Activated B cell treated with CpG ODN at 0.5 μM for 24 hours (primary cell): ENCODE measurements at places on chromosomes 5 and 9.
A peak's percentile ranks its signal among the peaks of the same experiment; 100 is the strongest.

GRCh38 chr5:171770153-171770552 lies 15.5 kb upstream of the SMIM23 start:
- no peak overlapping the region for H3K4me3 ChIP-seq
- no peak for DNase-seq
- H3K4me1 ChIP-seq, result no peaks in the 10 kb centered on the region
- H3K27me3 ChIP-seq, result peaks cover 10% of the 10 kb centered on the region
- no peaks in the 10 kb centered on the region for H3K36me3 ChIP-seq

DNA sequence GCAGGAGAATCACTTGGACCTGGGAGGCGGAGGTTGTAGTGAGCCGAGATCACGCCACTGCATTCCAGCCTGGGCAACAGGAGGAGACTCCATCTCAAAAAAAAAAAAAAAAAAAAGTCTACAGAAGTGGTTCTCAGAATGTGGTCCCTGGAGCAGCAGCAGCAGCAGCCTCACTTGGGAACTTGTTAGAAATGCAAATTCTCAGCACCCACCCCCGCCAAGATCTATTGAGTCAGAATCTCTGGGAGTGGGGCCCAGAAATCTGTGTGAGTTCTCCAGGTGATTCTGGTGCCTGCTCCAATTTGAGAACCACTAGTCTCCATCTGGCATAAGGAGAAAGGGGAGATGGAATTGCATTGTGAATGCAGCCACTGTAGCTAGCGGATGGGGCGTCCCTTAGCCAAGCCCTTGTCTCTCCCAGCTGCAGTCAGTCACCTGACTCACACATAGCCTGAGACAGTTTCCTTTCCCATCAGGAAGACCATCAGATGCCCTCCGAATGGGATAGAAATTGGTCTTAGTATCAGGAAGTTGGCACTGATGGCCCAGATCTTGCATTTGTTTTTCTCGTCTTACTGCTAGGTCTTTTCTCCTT lies 12.2 kb upstream of the PTCH1 start:
- H3K4me1 ChIP-seq, result no peaks in the 10 kb centered on the region
- no peak overlapping the region for H3K27ac ChIP-seq
- H3K36me3 ChIP-seq, result no peaks in the 10 kb centered on the region
- H3K27me3 ChIP-seq, result peaks cover 40% of the 10 kb centered on the region

DNA sequence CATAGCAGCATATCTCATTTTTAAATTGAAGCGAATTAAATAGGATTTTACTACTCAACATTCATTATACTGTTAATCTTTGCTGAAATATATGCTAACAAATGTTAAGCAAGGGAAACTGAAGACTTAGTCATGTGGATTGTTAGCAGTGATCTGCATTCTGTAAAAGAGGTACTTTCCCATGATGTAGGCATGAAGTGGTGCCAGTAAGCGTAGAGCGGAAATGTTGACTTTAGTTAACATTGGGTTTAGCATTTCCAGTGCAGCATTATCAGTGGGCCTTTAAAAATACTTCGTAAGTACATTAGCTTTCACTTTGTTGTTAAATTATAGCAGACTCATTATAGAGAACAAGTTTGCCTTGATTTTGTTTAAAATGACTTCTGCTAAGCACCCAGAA lies 130.3 kb downstream of the CDC42SE2 start:
- H3K27ac ChIP-seq, result peak overlapping the region; percentile 88
- DNase-seq, result no peak
- H3K4me3 ChIP-seq, result peak overlapping the region; percentile 73

- peaks cover 25% of the 10 kb centered on the region for H3K36me3 ChIP-seq
- DNase-seq, result no peak
- H3K27ac ChIP-seq, result no peak overlapping the region
These were observed 94.8 kb downstream of the AOPEP start for GRCh38 chr9:94821098-94821887.

- no peaks in the 10 kb centered on the region for H3K27me3 ChIP-seq
- no peak for DNase-seq
- H3K4me3 ChIP-seq, result no peak overlapping the region
- peaks cover 65% of the 10 kb centered on the region for H3K36me3 ChIP-seq
- H3K4me1 ChIP-seq, result peaks cover 3% of the 10 kb centered on the region
These were observed 21.9 kb upstream of the DHFR start for GRCh38 chr5:80676706-80677105.

- H3K27me3 ChIP-seq, result peaks cover 2% of the 10 kb centered on the region
- H3K36me3 ChIP-seq, result no peaks in the 10 kb centered on the region
- H3K4me3 ChIP-seq, result no peak overlapping the region
- H3K4me1 ChIP-seq, result no peaks in the 10 kb centered on the region
- DNase-seq, result no peak
- H3K27ac ChIP-seq, result no peak overlapping the region
These were observed 197.8 kb downstream of the PCSK1 start for GRCh38 chr5:96235008-96235910.

DNA sequence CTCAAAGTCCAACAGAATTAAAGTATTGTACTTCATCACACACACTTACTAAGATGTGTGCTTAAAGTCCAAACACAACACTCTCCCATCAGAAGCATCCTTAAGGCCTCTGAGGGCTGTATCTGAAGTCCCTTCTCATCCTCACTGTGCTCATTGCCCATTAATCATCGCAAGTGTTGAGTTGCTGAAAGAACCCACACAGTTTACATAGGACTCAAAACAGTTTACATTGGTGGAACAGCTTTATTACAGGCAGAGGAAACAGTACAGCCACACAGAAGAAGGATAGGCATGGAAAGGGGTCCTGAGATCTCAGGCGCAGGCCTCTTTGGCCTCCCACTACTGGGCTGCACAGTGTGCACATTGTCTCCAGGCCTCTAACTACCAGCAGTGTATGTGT lies 113.4 kb downstream of the CMYA5 start:
- H3K36me3 ChIP-seq, result no peaks in the 10 kb centered on the region
- H3K4me1 ChIP-seq, result peaks cover 18% of the 10 kb centered on the region
- H3K27ac ChIP-seq, result no peak overlapping the region
- no peak for DNase-seq

- H3K27me3 ChIP-seq, result no peaks in the 10 kb centered on the region
- H3K4me1 ChIP-seq, result no peaks in the 10 kb centered on the region
- H3K36me3 ChIP-seq, result no peaks in the 10 kb centered on the region
- no peak overlapping the region for H3K27ac ChIP-seq
- DNase-seq, result no peak
These were observed 311.3 kb downstream of the ASTN2 start for GRCh38 chr9:117103438-117104110.

GRCh38 chr5:158921441-158922262 lies 178.1 kb downstream of the EBF1 start:
- H3K27me3 ChIP-seq, result no peaks in the 10 kb centered on the region
- H3K4me1 ChIP-seq, result peaks cover 75% of the 10 kb centered on the region
- peaks cover 52% of the 10 kb centered on the region for H3K36me3 ChIP-seq
- H3K27ac ChIP-seq, result peak overlapping the region; percentile 31
- H3K4me3 ChIP-seq, result no peak overlapping the region
- DNase-seq, result no peak

DNA sequence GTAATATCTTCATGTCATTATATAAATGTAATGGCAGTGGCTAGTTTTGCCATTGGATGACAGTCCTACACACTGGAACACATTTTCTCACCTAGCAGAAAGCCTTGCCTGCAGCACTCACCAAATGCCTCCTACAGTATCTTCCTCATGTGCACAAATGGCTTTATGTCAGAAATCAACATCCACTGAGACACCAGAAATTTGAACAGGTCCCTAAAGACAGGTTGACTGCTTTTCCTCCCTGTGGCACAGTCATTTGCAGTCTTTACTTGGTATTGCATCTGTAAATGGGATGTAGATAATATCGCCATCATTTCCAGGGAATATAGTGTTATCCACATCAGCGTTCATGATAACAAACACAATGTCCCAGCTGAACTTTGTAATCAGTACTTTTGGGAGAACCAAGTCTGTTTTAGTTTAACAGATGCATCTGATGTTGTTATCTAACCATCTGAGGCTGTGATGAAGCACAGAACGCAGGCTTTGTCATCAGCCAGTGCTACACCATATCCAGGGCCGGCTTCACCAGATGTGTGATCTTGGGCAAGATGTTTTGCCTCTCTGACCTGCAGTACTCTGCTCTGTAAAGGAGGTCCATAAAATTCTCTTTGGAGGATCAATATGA lies 83.9 kb upstream of the TAS2R1 start:
- no peaks in the 10 kb centered on the region for H3K4me1 ChIP-seq
- H3K27me3 ChIP-seq, result no peaks in the 10 kb centered on the region
- no peak overlapping the region for H3K4me3 ChIP-seq
- H3K36me3 ChIP-seq, result no peaks in the 10 kb centered on the region
- no peak overlapping the region for H3K27ac ChIP-seq
- no peak for DNase-seq

DNA sequence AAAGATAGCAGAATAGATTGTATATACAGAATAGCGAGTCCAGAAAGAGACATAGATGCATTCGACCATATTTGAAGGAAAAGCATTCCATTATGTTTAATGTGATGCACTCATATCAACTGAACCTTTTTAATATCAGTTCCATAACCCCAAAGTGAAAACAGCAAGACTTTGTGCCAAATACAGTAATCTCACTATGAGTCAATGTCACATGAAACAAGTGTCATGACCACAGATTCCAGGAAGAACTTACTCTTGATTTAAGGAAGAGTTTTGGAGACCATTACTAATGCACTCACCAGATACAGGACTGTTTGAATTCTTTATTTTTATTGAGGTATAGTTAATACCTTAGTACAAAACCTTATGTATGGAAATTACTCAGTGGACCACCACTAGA lies 220.5 kb downstream of the SH3GL2 start:
- H3K4me1 ChIP-seq, result no peaks in the 10 kb centered on the region
- no peaks in the 10 kb centered on the region for H3K36me3 ChIP-seq
- no peak overlapping the region for H3K27ac ChIP-seq
- H3K4me3 ChIP-seq, result no peak overlapping the region
- H3K27me3 ChIP-seq, result no peaks in the 10 kb centered on the region

GRCh38 chr9:129898185-129898584 lies 62.9 kb downstream of the USP20 start:
- H3K4me3 ChIP-seq, result no peak overlapping the region
- peak overlapping the region; percentile 42 for H3K27ac ChIP-seq
- H3K27me3 ChIP-seq, result no peaks in the 10 kb centered on the region

- H3K27me3 ChIP-seq, result no peaks in the 10 kb centered on the region
- H3K27ac ChIP-seq, result peak overlapping the region; percentile 81
- peaks cover 22% of the 10 kb centered on the region for H3K4me1 ChIP-seq
These were observed 938.5 kb upstream of the ACO1 start for GRCh38 chr9:31445960-31446359.

DNA sequence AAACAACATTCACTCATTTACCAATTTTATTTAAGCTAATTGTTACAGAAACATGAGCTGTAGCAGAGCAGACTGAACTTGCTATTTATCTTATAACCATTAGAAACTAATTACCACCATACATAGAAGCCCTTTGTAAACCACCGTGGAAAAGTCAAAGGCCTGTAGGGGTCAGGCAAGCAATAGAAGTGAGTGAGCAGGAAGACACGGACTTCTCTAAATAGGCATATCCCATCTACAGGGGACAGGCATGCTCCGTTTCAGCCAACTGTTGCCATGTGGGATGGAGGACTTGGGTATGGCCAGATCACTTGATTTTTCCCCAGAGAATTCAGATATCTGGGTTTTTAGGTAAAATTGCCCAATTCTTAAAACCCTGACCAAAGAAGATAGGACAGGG lies 44.8 kb downstream of the PRRC1 start:
- H3K4me1 ChIP-seq, result no peaks in the 10 kb centered on the region
- no peak for DNase-seq
- peaks cover 9% of the 10 kb centered on the region for H3K27me3 ChIP-seq
- H3K4me3 ChIP-seq, result no peak overlapping the region
- H3K27ac ChIP-seq, result no peak overlapping the region

- peaks cover 30% of the 10 kb centered on the region for H3K36me3 ChIP-seq
- DNase-seq, result no peak
- no peak overlapping the region for H3K27ac ChIP-seq
These were observed 99.4 kb upstream of the SAP30L start for GRCh38 chr5:154346427-154346826.

DNA sequence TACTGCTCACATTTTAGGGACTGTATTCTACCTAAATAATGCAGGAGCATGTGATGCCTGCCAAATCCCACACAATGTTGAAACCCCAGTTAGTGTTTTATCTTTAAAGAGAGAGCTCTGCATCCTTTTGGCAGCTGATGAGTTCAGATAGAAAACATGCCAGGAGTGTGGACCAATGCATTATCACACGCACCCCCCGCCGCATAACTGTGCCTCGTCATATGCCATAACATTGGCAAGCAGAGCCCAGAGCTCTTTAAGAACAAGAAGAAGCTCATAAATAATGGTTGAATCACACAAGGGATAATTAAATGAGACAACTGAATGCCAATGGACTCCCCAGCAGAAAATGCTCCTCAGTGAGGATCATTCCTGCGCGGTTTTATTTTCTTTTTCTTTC lies 52.8 kb upstream of the RORB start:
- no peaks in the 10 kb centered on the region for H3K27me3 ChIP-seq
- DNase-seq, result no peak
- no peak overlapping the region for H3K4me3 ChIP-seq
- no peaks in the 10 kb centered on the region for H3K36me3 ChIP-seq

DNA sequence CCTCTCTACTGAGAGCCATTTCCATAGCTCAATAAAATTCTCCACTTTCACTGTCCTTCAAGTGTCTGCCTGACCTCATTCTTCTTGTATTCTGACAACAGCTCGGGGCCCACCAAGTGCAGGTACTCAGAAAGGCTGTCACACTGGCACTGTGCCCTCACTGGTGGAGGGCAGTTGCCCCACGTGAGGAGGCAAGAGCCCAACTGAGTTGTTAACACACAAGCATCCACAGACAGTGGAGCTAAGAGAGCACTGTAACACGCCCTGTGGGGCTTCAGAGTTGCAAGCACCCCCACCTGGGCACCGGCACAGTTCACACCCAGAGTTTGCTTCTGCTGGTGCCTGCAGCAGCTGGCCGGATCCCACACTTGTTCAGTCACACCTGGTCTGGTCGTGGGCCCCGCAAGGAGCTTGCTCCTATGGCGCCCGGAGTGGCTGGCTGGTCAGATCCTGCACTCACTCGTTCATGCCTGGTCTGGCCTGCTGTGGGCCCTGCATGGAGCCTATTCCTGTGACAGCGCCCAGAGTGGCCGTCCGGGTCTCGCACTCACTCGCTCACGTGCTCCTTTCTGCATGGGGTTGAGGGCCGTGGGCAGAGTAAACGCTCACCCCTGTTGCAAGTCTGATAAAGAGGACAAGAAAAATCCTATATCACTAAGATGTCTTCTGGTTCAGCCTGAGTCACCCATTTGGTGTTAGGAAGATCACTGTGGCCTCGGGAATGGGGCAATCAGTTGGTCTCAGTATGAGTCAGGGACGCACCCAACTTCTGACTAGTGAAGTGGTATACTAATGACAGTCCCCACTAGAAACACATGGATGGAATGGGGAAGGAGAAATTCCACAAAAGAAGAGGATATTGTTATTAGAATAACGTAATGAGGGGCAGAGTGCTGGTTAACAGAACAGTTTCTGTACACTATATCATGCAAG lies 87.0 kb upstream of the CCNH start:
- no peak overlapping the region for H3K27ac ChIP-seq
- no peak overlapping the region for H3K4me3 ChIP-seq
- no peaks in the 10 kb centered on the region for H3K36me3 ChIP-seq

GRCh38 chr5:178215280-178216002 lies 11.1 kb downstream of the HNRNPAB start:
- peak overlapping the region; percentile 18 for H3K27ac ChIP-seq
- DNase-seq, result no peak
- H3K4me1 ChIP-seq, result peaks cover 13% of the 10 kb centered on the region
- H3K27me3 ChIP-seq, result no peaks in the 10 kb centered on the region

GRCh38 chr5:179256328-179257175 lies 88.7 kb downstream of the ADAMTS2 start:
- H3K4me3 ChIP-seq, result no peak overlapping the region
- H3K27ac ChIP-seq, result no peak overlapping the region
- H3K36me3 ChIP-seq, result no peaks in the 10 kb centered on the region
- H3K27me3 ChIP-seq, result no peaks in the 10 kb centered on the region
